ENCODE measurements at places on chromosomes 3 and 15.

- DNase-seq, result no peak
Measured at GRCh38 chr15:70120958-70121623, 23.4 kb upstream of the TLE3 start.

GRCh38 chr15:99239545-99240198, 9.7 kb downstream of the TTC23 start:
- DNase-seq, result peak; percentile 43

GRCh38 chr15:100860829-100861510, 18.7 kb upstream of the ALDH1A3 start:
- DNase-seq, result no peak

- DNase-seq, result peak; percentile 95
Measured at GRCh38 chr15:90071220-90071807, 31.0 kb downstream of the IDH2 start.

DNA sequence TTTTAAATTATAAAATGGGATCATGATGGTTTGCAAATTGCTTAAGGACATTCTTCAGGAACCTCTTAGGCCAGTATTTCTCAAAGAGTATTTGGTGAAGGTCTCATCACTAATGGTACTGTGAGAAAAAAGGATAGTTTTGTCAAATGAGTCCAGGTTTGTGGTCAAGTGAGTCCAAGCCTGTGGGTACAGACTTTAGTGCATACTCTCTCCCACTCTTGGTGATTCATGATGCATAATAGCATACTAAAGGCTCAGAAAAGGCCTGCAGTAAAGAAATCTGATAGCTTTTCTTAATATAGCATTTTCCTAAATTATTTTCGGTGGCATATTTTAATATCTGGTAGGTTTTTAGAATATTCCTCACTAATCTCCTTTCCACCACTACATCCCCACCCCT, 20.0 kb downstream of the BOC start:
- peak; percentile 33 for DNase-seq

DNA sequence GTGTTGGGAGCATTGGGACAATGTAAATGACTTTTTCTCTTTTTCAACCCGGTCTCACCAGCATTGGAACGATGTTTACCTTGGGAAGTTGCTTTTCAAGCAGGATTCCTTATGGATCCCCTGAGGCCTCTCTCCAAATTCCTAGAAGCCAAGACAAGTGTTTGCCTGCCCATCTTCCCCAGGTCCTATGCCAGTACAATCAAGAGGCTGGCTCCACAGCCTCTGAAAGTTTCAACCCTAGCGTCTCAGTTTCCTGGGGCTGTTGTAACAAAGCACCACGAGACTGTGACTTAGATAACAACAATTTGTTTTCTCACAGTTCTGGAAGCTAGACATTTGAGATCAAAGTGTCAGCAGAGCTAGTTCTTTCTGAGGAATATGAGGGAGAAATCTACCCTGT, 347.2 kb upstream of the UMPS start:
- DNase-seq, result peak; percentile 6

GRCh38 chr3:136283627-136284026, 33.5 kb downstream of the PCCB start:
- peak; percentile 58 for DNase-seq

DNA sequence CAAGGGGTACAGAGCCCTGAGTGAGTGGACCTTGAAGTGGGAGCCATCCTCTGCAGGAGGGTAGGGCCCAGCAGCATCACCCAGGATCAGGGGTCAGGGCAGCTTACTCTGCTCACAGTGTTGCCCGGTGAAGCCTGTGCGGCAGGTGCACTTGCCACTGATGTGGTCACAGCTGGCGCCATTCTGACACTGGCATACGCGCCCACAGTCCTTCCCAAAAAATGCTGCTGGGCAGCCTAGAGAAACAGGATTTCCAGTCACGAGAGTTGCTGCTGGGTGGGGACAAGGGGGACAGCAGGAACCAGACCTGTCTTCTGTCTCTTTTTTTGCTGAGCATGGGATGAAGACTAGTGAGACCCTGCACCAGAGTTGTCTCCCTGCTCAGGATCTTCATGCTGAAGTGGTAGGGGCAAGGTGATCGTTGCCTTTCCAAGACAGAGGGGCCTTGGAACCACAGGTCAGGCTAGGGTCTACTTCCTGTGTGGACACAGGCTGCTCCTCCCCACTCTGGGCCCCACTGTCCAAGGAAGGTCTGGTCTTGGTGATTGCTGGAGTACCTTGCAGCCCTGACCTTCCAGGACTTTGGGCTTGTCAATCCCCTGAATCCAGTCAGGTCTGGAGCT, 46.9 kb downstream of the RAB11A start:
- DNase-seq, result no peak

All from choroid plexus epithelial cell (primary cell).